ENCODE measurements at places on chromosomes 4 and X.

DNA sequence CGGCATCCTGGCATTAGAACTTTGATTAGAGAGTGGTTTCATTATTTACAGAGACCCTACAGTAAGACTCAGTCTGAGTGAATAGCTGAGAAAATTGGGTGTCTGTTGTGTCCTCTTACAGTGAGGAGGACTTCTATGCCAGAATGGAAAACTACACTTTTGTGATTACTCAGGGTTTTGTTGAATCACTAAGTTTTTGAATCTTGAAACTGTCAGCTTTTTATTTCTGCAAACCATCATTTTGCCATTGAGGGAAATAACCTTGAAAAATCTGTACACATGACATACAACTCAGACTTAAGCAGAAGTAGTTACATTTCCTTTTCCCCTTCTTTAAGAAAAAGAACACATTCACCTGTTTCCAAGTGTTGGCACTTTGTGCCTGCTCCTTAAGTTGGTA, 117.6 kb upstream of the RASGEF1B start:
- no peak for DNase-seq

DNA sequence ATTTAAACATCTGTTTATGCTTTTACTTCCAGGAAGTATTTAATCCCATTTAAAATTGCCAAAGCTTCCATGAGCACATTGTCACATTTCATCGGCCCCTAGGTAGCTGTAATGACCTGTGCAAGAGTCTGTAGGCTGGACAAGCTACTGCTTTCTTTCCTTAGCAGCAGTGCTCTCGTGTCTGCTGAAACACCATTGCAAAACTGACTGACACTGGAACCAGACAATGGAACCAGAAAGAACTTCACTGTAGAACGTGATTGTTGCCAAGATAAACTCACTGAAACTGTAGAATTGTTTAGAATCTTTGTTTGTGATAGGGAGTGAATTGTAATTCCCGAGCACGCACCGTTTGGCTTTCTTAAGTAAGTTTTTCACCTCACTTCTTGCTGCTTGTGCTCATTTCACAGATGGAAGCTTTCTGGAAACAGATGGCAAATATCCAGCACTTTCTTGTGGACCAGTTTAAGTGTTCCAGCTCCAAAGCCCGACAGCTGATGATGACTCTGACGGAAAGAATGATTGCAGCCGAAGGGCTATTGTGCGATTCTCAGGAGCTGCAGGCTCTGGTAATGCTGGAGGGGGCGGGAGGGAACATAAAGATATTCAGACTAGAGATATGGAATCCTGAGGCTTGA, 36.9 kb downstream of the EVC start:
- DNase-seq: no peak

DNA sequence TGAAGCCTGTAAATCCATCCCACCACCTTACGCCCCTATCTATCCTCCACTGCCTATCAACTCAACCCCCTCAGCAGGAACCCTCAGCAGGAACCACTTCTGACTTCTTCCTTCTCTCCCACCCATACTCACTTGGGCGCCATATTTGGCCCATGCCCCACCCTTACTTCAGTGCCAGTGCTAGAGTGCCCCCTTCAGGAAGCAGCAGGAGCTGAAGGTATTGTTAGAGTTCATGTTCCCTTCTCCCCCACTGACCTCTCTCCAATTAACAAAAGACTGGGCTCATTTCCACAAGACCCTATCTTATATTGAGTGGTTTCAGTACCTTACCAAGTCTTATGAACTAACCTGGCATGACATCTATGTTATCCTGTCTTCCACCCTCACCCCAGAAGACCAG, 363.1 kb upstream of the SLIT2 start:
- DNase-seq: no peak

GRCh38 chrX:110000847-110001713, 1.8 kb upstream of the TMEM164 start:
- DNase-seq: no peak

- DNase-seq: no peak
These were observed 31.8 kb downstream of the WDR1 start for GRCh38 chr4:10084651-10085358.

- DNase-seq: no peak
These were observed 138.8 kb downstream of the TEX11 start for GRCh38 chrX:70769659-70770227.

GRCh38 chrX:19931146-19931545, 43.7 kb upstream of the SH3KBP1 start:
- no peak for DNase-seq

- DNase-seq: no peak
These were observed 46.6 kb downstream of the SLC39A8 start for GRCh38 chr4:102298716-102299115.

- no peak for DNase-seq
These were observed 57.8 kb downstream of the ADGRA3 start for GRCh38 chr4:22458098-22458497.

DNA sequence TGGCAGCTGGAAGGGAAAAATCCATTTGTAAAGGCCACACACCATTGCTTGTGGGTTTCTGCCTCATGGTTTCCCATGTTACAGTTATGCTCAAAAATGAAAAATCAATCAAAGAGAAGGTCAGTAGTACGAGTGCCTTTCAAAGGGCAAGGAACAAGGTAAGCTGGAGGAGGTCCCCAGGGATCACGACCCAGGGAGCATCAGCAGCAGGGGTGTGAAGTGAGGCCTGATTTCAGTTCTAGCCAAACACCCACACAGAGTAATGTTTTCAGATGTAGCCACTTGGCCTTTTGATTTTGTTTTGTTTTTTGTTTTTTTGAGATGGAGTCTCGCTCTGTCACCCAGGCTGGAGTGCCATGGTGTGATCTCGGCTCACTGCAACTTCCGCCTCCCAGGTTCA, 69.4 kb upstream of the AFAP1 start:
- DNase-seq: no peak

GRCh38 chr4:15563871-15564270, 91.3 kb downstream of the FBXL5 start:
- no peak for DNase-seq

- DNase-seq: no peak
These were observed 5.5 kb upstream of the XIAP start for GRCh38 chrX:123854329-123854728.

- no peak for DNase-seq
These were observed 179.1 kb downstream of the CBR4 start for GRCh38 chr4:168830777-168831512.

DNA sequence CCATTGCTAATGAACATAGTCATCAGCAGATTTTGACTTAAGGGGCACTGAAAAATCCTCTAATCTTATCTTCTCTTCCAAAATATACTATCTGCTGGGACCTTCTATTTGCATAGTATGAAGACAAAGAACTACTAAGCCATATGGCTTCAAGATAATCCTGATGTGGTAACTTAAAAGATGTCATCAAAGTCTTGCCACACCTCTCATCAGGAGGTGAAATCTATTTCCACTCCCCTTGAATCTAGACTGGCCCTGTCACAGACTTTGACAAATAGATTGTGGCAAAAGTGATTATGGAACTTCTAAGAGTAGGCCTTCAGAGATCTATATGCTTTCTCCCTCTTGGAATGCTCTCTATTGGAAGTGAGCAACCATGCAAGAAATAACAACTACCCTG, 27.3 kb upstream of the TET2 start:
- DNase-seq: no peak

DNA sequence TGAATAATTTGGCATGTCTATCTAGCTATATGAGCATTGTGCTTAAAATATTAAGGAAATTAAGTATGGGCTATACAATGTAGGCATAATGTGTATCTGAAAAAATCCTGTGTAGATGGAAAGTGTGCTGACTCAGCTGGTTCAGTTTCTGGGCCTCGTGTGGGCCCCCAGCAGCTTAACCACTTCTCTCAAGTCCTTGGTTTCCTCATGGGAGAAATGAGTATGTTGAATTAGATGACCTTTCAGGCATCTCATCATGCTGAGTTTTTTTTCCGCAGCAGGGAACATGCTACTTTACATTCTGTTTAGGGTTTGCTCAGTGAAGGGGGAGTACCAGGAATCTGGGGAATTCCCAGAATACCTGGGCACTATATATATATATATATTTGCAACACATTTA, 30.5 kb downstream of the RHOH start:
- no peak for DNase-seq

- no peak for DNase-seq
These were observed 178.7 kb downstream of the CHIC2 start for GRCh38 chr4:53885668-53886067.

GRCh38 chrX:84907324-84907968, 96.2 kb upstream of the APOOL start:
- no peak for DNase-seq

DNA sequence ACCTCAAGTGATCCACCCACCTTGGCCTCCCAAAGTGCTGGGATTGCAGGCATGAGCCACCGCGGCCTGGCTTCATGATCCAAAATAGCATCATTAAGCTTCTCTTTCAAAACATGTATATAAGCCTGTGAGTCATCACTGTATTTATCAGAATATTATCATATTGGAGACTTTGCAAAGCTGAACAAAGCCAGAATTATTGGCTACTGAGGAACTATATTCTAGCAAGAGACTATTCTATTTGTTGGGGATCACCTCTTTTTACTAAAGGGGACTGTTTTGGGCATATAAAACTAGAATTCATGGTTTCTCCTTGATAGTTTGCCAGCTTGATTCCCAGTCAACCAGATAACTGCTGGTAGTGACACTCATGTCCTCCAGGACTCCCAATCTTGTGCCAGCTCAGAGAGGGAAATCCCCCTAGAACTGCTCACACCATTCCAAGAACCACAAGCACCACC, 40.1 kb downstream of the TET2 start:
- no peak for DNase-seq

- no peak for DNase-seq
These were observed 182.1 kb upstream of the NUDT6 start for GRCh38 chr4:123104310-123105025.

DNA sequence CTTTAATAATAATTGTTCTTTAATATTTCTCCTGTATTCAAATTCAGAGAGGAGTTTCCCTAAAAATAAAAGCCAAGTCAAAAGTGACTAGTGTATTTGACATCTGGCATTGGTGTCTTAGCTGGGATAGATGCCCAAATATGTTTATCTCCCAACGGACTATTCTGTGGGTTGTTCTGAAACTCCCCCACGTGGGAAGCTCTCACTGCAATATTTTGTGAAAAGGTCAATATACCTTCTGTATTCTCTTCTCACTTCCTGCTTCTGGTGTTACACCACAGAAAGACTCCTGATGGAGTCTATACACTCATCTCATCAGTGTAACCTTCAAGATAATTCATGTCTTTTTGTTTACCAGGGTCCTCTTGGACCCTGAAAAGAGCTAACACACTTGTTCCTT, 2052.8 kb upstream of the TENM3 start:
- DNase-seq: no peak

- no peak for DNase-seq
These were observed 35.7 kb upstream of the GABRQ start for GRCh38 chrX:152601848-152602616.

DNA sequence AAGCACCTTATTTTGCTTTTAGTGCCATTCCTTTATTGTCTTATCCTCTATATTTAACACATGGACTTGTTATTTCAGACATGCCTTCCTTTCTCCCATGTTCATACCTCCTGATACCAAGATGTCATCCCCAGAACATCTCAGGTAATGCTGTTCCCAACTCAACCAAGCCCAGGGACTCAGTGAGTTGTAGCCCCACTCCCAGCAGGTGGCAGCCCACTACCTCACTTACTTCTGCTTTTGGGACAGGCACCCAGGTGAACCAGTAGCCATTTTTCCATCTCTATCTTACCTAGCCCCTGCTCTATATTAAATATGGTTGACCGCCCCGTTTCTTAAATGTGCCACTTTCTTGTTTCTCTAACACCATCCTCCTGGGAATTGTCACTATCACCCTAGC, 199.0 kb downstream of the DCHS2 start:
- DNase-seq: no peak

- no peak for DNase-seq
These were observed 51.6 kb downstream of the RTL5 start for GRCh38 chrX:72080150-72080549.

GRCh38 chr4:52028970-52029369, 8.8 kb upstream of the LRRC66 start:
- DNase-seq: no peak

DNA sequence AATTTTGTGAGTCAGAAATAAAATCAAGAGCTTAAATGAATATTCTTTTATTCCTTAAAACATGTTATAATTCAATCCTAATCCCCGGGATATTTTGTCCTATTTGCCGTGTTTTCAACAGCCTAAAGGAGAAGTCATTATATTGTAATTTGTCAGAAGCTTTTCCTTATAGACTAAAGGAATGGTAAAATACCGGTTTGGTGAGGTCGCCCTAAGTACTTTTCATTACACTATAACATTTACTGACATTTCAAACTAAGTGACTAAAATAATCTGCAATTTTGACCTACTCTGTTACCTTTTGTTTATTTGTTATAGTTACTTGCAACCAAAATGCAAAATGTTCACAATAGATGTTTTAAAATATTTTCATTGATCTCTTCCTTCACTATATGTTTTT, 8.8 kb downstream of the DCLK2 start:
- DNase-seq: no peak

DNA sequence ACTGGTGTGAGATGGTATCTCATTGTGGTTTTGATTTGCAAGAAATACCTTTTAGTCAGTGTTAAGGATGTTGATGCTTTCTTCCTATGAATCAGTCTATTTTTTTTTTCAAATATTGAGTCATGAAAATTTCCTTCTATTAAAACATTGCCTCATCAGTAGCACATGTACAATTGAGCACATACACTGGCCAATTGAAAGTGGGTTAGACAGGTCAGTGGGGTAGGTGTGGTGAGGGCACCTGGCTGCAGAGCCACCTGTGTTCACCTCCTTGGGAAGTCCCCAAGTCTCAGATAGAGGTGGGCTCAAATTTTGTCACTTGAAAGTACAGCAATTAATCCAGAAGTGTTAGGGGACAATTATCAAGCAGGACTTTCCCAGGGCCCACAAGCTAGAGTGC, 243.7 kb downstream of the SPRY1 start:
- DNase-seq: no peak

DNA sequence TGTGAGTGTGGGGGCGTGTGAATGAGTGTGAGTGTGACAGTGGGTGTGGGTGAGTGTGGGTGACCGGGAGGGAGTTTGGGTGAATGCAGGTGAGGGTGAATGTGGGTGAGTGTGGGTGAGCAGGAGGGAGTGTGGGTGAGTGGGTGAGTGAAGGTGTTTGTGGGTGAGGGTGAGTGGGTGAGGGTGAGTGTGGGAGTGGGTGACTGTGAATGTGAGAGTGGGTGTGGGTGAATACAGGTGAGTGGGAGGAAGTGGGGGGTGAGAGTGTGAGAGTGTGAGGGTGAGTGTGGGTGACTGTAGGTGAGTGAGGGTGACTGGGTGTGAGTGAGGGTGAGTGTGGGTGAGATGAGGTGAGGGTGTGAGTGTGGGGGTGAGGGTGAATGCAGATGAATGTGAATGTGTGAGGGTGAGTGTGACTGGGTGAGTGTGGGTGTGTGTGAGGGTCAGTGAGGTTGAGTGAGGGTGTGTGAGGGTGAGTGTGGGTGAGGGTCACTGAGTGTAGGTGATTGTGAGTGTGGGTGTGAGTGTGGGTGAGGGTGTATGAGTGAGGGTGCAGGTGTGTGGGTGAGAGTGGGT, 1677.3 kb upstream of the TENM3 start:
- no peak for DNase-seq

DNA sequence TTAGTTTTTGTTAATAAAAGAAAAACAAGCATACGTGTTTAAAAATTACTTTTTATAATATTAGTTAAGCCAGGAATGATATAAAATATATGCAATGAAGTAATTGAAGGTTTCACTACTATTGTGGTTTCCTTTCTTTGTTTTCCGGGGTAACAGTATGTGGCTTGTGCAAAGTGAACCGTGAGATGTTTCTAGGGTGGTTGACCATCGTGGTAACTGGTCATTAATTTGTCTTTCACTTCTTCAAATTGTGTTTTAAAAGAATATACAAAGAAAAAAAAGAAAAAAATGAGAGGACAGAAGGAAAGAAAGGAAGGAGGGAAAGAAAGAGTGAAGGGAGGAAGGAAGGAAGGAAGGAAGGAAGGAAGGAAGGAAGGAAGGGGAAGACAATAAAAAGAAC, 330.1 kb upstream of the CPXCR1 start:
- DNase-seq: no peak

Measured in left forelimb (tissue), 1 donor.